ENCODE measurements at places on chromosomes 16 and 17.

DNA sequence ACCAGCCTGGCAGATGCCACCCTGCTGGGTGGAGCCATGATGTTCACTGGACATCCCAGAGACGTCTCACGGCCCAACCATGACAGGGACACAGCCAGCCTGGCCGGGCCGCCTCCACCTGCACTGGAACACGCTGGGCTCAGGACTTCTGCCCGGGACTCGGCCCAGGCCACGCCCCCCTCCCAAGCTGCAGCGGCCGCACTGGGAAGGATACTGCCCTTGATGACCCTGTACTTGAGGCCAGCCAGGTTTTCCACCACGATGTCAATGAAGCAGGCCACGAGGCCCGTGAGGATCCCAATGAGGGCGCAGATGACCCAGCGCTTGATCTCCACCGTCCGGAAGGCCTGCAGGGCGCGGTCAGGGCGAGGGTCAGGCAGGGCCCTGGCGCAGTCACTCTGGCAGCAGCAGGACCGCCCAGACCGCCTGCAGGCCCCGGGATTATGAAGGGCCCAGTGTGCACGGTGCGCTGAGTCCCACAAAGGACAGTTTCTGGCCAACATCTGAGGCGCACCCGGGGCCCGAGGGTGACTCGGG, 14.2 kb downstream of the CLCN7 start:
- no peak for DNase-seq

- no peak for DNase-seq
Observed at GRCh38 chr16:20833086-20833485, 26.8 kb downstream of the REXO5 start.

- no peak for DNase-seq
Observed at GRCh38 chr16:67198238-67198734, 645 bp upstream of the ELMO3 start.

GRCh38 chr17:40607641-40608040, 40.0 kb downstream of the SMARCE1 start:
- DNase-seq = no peak

- DNase-seq = no peak
Observed at GRCh38 chr16:5865236-5865635, 767.6 kb upstream of the EEF2KMT start.

DNA sequence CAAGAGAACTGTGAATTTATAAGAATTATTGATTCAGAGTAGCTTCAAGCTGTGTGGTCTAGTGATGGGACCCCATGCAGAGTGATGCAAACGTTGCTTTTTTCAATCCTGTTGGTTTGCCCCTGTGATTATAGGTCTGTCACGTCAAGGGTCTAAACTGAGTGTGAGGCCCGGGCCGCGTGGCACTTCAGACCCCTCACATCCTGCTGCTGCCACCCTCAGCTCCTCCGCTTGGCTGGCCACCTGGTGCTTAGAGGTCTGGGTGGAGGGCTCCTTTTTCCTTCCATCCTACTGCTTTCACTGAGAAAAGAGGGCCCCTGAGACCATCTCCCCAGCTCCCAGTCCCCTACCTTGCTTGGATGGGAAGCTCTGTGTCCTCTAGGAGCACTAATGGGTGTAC, 12.0 kb downstream of the MYL4 start:
- DNase-seq = no peak

DNA sequence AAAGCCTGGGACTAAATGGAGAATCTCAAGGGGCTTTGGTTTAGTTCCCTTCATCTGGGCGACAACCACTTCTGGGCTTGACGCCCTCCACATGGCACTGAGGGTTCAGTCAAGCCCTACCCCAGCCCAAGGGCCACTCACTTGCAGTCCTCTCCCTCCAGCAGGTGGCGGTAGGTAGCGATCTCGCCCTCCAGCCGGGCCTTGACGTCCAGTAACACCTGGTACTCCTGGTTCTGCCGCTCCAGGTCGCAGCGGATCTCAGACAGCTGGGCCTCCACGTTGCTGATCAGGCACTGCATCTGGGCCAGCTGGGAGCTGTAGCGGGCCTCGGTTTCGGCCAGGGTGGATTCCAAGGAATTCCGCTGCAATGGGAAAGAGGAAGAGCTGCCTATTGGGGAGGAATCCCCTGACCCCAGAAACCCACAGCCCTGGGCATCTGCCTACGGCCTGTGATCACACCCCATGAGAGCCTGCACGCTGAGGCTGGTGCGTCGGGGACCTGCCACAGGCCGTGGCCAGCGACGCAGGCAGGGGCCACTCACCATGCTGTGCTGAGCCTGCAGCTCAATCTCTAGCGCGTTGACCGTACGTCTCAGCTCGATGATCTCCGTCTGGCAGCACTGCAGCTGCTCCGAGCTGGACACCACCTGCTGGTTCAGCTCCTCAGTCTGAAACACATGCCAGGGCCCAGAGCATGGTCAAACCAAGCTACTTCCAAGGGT, 2.7 kb downstream of the KRT36 start:
- DNase-seq = no peak

GRCh38 chr17:36592716-36593321, 1.1 kb downstream of the DHRS11 start:
- DNase-seq = no peak

- DNase-seq = no peak
Observed at GRCh38 chr16:50683689-50684374, 2.7 kb upstream of the SNX20 start.

GRCh38 chr17:16474012-16474725, 17.8 kb downstream of the LRRC75A start:
- no peak for DNase-seq

DNA sequence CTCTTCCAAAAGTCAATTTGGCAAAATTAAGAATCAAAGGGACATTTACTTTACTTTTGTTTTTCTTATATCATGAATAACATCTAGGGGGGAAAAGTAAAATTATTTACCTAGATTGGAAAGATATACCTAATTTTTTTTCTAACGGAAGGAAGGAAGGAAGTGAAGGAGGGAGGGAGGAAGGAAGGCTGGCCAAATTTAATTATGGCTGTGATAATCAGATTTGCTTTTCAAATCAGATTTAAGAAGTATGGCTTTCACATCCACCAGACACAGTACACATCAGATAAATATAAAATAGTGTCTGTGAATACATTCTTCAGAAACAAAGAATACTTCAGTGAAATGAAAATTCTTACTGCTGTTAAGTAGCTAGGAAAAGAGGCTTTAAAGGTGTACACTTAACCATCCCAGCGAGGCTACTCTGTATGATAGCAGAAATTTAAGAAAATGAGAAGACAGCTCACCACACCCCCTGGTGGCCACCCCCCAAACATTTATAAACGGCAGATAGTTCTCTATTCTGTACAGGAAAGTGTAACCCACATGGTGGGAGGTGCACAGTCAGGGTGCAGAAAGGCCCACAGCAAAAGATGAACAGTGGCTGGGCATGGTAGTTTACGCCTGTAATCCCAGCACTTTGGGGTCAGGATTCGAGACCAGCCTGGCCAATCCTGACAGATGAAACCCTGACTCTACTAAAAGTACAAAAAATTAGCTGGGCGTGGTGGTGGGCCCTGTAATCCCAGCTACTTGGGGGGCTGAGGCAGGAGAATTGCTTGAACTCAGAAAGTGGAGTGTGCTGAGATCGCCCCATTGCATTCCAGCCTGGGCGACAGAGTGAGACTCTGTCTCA, 150.8 kb downstream of the SSH2 start:
- no peak for DNase-seq

GRCh38 chr17:78428836-78429617, 50.6 kb downstream of the PGS1 start:
- no peak for DNase-seq

GRCh38 chr17:57694051-57694450, 51.0 kb downstream of the CCDC182 start:
- DNase-seq = no peak

- DNase-seq = no peak
Observed at GRCh38 chr16:10617662-10618420, 37.4 kb upstream of the EMP2 start.

- DNase-seq = no peak
Observed at GRCh38 chr16:53775821-53776431, 72.0 kb downstream of the FTO start.

- no peak for DNase-seq
Observed at GRCh38 chr16:30992931-30993816, 8.2 kb downstream of the HSD3B7 start.

- DNase-seq = peak; percentile 40
Observed at GRCh38 chr16:65178151-65178550, 56.3 kb upstream of the CDH11 start.

DNA sequence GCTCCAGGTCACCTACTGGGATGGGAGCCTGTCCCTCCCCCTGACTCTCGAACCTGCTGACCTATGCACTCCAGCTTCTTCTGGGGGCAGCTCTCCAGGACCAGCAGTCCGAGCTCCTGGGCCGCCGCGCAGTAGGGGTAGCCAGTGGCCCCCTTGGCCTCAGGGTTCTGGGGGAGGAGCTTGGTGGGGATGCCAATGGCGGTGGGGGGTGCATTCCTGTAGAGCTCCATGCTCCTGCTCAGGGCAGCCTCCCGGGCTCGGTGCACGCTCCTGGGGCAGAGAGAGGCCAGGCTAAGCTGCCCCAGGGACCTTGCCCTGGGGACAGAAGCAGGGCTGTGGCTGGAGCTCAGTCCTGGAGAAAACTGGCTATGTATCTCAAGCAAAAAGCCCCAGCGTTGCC, 7.7 kb upstream of the SPATA2L start:
- no peak for DNase-seq

DNA sequence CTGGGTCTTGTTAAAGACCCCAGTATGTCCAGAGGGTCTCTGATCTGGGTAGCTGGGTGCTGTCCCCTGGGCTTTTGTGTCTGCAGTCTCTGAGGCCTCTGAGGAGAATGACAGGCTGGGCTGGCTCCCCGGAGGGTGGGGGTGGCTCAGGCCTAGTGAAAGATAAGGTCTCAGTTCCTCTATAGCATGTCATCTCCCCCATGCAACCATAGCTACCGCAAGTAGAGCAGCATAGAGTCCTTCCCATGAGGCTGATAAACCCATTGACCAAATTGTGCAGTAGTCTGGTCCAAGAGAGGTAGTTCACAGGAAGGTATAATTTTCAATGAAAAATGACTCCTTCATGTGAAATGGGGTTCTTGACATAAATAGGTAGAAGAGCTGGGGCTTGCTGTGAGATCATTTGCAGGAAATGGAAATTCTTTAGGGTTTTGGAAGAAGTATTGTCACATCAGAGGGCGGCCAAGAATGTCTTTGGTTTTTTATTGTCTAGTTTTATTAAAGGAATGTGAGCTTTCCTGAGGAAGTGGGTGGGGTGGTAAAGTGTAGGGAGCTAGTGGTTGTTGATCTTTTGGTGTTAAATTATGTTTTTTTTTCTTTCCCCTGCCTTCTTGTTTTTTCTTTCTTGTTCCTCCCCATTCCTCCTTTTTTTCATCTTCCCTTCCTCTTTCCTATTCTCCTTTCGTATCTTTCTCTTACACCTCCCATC, 21.0 kb downstream of the SLC7A6OS start:
- DNase-seq = no peak

GRCh38 chr17:34201225-34201624, 53.9 kb upstream of the CCL2 start:
- DNase-seq = no peak

DNA sequence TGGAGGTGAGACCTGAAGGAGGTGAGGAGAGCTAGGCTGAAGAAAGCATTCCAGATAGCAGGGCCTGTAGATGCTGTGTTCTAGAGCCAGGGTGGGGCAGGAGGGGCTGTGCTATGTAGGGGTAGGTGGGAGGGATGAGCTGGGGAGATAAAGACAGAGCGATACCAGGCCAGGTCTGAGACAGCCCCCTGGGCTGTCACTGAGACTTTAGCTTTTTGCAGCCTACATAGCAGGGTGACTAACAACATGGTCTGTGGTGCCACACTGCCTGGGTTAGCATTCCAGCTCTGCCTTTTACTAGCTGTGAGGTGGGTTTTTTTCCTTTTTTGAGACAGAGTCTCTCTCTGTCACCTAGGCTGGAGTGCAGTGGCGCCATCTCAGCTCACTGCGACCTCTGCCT, 14.3 kb downstream of the NUP85 start:
- no peak for DNase-seq

DNA sequence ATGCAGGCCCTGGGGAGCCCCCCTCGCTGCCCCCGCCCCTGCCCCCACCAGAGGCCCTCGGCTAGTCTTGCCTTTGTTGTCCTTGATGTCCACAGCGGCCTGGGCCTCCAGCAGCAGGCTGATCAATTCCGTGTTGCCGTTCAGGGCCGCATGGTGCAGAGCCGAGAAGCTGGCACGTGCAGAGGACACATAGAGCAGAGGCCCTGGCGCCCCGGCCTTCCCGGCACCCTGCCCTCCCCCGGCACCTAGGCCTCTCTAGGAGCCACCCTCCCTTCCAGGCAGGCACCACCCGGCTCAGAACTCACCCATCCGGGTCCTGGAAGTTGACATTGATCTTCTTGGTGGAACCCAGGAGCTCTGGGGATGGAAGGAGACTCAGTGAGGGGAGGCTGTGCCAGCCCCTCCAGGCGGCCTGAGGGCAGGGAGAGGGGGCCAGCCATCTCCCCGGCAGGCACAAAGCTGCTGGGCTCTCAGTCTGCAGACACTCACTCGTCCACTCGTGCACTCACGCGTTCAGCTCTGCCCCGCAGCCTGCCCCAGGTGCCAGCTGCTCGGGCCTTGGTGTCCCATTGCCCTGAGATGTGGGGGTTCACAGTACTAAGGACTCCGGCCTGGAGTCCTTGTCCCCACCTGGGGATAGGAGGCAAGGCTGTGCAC, 6.3 kb downstream of the CASKIN1 start:
- DNase-seq = no peak

GRCh38 chr16:1794221-1794871, 841 bp upstream of the IGFALS start:
- DNase-seq = no peak

GRCh38 chr16:27242868-27243590, 25.5 kb downstream of the NSMCE1 start:
- peak; percentile 96 for DNase-seq

GRCh38 chr16:53680756-53681155, 22.9 kb downstream of the RPGRIP1L start:
- DNase-seq = no peak

DNA sequence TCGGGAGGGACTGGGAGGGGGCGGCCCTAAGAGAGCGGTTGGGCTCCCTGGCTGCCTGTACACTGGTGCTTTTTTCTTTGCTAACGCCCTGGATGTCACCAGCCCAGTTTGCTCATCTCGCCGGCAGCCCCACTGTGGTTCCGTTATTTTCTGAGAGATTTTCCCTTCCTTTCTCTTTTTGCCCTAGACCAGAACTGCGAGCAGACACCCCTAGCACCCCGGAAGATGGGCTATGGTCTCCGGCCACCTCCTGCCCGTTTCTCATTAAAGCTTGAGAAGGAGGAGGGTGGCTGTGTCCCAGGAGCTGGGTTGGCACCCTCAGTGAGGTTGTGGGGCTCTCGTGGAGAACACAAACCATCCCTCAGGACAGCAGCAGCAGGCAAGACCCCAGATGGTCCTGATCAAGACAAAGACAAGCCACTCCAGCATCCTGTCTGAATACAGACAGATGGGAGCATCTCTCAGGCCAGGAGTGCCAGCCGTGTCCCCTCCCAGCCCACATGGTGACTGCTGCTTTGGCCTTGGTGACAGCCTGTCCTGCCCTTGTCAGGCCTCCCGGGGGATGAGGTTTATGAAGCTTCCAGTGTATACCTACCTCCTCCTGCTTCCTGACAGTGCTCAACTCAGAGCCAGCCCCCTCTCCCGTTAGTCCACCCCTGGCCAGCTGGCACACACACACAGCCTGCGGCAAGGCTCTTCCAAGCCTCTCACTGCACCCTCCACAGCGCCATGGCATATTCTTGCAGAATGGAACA, 77.2 kb downstream of the KCNJ12 start:
- DNase-seq = no peak

GRCh38 chr16:64910356-64910755, 211.5 kb downstream of the CDH11 start:
- DNase-seq = peak; percentile 95

- no peak for DNase-seq
Observed at GRCh38 chr16:88974080-88974915, 2.7 kb downstream of the CBFA2T3 start.

GRCh38 chr17:17682293-17682736, 1.1 kb downstream of the RAI1 start:
- DNase-seq = no peak
